Left ventricle myocardium superior (tissue), 1 donor: ENCODE measurements at places on chromosomes 12 and 14.

DNA sequence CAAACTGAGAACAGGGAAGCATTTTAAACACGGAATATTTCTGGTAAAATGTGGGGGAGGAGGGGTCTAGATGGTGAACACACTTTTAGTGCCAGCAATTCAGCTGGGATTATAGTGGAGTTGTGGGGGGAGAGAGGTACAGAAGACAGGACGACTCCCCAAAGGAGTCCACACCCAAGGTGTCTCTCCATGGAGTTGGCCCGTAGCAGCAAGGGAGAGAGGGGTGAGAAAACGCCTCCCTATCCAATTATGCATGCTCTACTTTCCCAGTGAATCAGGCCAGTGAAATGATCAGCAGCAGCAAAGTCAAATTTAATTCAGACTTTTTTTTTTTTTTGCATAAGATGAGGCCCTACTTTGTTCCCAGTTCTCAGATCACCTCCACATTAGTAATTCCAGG is 38.6 kb downstream of the BTG1 start:
- no peak for DNase-seq

DNA sequence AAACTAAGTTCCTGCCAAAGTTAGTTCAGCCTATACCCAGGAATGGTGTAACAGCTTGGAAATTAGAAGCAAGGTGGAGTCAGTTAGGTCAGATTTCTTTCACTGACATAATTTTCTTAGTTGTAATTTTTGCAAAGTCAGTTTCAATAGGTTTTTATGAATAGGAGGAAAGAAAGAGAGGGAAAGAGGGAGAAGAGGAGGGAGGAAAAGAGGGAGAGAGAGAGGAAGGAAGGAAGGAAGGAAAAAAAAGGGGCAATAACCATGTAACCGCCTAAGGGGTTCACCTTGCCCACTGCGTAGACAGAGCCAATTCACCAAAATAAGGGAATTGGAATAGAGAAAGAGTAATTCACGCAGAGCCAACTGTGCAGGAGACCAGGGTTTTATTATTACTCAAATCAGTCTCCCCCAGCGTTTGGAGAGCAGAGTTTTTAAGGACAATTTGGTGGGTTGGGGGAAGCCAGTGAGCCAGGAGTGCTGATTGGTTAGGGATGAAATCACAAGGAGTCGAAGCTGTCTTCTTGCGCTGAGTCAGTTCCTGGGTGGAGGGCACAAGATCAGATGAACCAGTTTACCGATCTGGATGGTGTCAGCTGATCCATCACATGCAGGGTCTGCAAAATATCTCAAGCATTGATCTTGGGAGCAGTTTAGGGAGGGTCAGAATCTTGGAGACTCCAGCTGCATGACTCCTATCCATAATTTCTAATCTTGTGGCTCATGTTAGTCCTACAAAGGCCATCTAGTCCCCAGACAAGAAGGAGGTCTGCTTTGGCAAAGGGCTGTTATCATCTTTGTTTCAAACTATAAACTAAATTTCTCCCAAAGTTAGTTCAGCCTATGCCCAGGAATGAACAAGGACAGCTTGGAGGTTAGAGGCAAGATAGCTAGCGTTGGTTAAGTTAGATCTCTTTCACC is 126.0 kb upstream of the AMIGO2 start:
- DNase-seq = no peak

DNA sequence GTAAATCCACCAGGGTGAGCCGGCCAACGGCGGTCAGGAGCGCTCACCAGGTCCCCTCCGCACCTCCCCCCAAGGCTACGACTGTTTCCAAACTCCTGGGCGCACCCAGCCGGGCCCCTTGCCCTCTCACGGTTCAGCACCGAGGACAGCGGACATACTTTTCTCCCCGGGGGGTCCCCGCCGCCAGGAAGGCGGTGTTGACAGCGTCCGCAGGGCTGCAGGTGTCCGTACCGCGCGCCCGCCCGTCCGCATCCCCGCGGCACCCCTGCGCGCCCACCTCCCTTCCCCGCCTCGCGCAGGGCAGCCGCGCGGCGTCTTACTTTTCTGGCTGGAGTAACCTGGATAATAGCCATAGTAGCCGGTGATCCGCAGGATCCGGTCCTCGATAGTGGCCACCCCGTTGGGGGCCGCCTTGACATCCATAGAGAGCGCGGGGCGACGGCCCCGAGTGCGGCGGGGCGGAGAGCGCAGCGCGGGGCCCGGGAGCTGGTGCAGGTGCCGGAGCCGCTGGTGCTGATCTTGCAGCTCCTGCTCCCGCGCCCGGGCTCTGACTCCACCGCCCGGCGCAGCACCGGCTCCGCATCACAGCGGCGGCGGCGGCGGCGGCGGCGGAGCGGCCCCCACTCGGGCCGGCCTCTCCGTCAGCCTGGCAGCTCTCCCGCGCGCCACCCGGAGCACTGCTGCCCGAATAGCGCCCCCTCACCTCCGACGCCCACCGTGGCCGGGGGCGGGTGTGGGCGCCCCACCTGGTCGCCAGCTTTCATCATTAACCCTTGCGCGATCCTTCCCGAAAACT is at the start of gene SLC35F4:
Gene SLC35F4, minus strand, starts transcription at position 690 of the 796 bp plus-strand sequence.
- DNase-seq = peak; percentile 36

- no peak for DNase-seq
Measured at GRCh38 chr12:1841586-1842182, 21.3 kb downstream of the LRTM2 start.

- no peak for DNase-seq
Measured at GRCh38 chr14:70803321-70804310, 5.7 kb downstream of the MAP3K9 start.

- DNase-seq = no peak
Measured at GRCh38 chr14:68139431-68140075, 320.0 kb downstream of the RAD51B start.

GRCh38 chr12:120733574-120733973 is 7.9 kb downstream of the ACADS start:
- no peak for DNase-seq

GRCh38 chr12:32983968-32984367 is 87.4 kb upstream of the PKP2 start:
- DNase-seq = no peak

GRCh38 chr14:77372304-77372841 is 4.5 kb downstream of the TMED8 start:
- no peak for DNase-seq
